Stimulated activated CD8-positive, alpha-beta memory T cell treated with anti-CD3 and anti-CD28 coated beads, Interleukin-7, amount 100 ng/mL, for 48 hours (primary cell): ENCODE measurements at places on chromosomes 13 and 19.

GRCh38 chr19:5451494-5451893 lies 3.7 kb upstream of the ZNRF4 start:
- DNase-seq: no peak

DNA sequence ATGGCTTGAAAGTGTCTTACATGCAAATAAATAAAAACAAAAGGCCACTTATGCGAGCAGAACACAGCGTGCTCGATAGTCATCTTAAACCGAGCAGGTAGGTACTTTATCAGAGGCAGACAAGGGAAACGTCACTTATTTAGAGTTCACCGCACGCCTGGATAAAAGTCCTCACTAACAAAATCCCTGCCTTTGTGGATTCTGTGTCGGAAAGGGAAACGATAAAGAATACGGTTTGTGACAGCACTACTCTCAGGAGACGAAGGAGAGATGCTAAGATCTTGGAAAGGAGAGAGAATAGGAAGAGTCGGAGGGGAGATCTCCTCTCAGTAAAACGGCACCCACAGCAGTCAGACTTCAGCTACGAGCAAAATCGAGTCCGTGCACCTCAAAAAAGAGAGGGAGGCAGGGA lies 581 bp downstream of the RCBTB1 start:
- DNase-seq: no peak

DNA sequence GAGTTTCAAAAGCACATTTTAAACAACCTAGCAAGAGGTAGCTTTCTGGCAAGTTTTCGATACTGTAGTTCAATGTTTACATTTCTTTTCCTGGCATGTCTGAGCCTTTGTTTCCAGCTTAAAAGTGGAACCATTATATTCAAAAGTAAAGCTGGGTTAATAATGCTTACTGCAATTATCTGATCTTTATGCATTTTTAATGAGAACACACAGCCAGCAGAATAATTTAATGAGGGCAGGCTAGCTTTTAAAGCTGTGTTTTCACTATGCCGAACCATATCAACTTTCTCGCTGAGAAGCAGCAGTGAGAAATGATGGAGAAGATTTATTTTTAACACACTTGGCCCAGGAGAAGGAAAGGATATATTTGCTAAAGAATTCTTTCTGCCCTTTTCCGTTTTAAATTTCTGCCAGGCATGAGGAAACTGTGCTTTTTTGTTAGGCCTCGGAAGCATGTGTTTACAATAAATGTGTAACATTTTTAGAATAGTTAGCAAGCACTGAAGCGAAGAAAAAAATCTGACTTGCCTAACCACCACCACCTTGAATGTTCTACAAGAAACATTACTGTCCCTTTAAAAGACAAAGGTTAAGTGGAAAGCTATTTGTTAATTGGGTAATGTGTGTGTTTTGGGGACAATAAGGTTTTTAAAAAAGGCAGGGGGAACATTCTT lies 1.0 kb downstream of the MBNL2 start:
- DNase-seq: no peak

- DNase-seq: no peak
These were observed 774 bp downstream of the ALDH16A1 start for GRCh38 chr19:49453757-49454240.

DNA sequence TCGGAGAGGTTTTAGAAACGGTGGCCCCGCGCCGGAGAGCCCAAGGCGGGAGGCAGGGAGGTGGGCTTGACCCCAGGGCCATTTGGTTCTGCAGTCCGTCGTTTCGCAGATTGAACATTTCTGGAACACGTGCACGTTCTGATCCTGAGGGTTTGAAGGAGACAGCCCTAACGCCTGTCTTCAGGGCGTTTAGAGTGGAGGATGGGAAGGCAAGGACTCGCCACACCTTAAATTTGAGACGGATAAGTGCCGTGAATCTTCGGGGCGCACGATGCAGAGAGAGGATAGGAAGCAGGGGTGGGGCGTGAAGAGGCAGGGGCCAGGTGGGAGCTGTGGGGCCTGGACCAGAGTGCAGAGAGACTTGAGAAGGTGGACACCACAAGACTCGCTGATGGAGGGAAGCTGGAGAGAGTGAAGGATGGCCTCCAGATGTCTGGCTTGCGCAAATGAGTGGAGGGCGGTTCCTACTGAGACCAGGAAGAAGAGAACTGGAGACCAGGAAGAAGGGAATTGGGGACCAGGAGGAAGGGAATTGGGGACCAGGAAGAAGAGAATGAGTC lies 804 bp upstream of the MIER2 start:
- no peak for DNase-seq

DNA sequence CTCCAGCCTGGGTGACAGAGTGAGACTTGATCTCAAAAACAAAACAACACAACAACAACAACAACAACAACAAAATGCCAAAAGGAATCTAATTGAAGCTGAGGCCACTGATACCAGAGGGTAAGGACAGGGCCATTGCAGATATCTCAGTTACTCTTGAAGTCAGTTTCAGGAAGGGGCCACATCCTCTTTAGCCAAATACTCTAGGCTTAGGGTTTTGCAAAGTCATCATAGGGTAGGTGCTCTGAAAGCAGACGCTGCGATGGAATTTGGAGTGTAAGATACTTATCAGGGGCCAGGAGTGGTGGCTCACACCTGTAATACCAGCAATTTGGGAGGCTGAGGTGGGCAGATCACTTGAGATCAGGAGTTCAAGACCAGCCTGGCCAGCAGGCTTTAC lies 46.6 kb upstream of the UBAC2 start:
- DNase-seq: no peak

- DNase-seq: no peak
These were observed 274.6 kb downstream of the ENOX1 start for GRCh38 chr13:43512221-43512620.

- DNase-seq: no peak
These were observed 661.0 kb upstream of the MIR17HG start for GRCh38 chr13:90686442-90686841.
